Activated CD8-positive, alpha-beta T cell treated with anti-CD3 and anti-CD28 coated beads for 36 hours (primary cell): ENCODE measurements at places on chromosomes 1 and 21.
A peak's percentile ranks its signal among the peaks of the same experiment; 100 is the strongest.

DNA sequence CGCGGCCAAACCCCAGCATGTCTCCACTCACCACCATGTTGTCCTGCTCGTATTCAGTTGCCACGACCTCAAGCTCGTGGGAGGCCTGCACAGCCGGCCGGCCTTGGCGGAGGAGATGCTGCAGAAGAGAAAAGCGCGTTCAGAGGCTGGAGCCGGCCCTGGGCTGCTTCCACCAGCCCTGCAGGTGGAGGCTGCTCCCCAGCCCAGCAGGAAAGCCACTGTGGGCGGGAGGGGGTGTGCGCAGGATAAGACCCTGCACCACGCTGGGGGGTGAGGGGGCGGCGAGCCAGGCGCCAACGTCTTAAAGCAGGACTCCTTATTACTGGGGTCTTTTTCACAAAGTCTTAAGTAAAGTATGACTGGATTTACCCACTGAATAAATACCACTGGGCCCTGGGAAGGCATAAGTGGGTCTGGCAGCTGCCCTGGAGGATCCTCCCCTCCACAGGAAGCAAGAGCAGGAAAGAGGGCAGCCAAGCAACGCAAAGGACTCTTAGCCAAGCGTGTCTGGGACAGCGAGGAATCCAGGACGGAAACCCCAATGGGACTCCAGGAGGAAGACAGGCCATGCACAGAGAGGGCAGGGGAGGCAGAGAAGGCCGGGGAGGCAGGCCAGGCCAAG lies 104.8 kb downstream of the NPHP4 start:
- no peak for DNase-seq

DNA sequence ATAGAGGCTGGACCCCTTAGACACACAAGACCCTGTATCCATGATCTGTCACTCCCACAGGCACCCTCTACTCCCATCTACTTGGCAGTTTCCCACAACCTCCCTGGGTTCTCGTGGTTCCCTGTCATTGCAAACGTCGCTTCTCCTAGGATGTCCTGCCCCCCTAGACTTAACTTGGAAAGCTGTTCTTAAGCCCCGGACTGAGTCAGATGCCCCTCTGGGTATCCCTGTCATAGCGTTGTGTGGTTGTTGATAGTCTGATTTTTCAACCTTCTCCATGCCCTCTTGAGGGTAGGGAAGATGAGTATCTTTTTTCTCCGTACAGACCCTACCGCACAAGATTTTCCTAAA lies 11.8 kb downstream of the RCC1 start:
- DNase-seq = no peak

GRCh38 chr1:80827666-80828065 lies 973.1 kb upstream of the ADGRL2 start:
- no peak for DNase-seq

- DNase-seq = no peak
Measured at GRCh38 chr1:201561195-201561564, 22.3 kb downstream of the NAV1 start.

DNA sequence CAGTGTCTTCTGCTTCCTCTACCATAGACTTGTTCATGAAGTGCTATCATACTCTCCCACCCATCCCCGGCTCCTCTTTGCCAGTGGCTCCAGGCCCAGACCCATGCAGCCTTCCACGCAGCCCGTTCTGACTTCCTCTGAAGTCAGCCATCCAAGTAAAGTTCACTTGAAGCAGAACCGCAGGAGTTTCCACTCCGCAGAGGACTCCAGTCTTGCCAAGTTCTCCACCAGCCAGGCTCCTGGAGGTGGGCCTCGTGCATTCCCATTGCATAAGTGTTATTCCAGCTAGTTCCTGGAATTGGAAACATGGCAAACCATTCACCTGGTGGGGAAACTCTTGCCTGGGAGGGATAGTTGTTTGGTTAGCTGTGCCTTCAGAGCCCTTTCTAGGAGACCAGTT lies 185.1 kb downstream of the PLPP3 start:
- no peak for DNase-seq

DNA sequence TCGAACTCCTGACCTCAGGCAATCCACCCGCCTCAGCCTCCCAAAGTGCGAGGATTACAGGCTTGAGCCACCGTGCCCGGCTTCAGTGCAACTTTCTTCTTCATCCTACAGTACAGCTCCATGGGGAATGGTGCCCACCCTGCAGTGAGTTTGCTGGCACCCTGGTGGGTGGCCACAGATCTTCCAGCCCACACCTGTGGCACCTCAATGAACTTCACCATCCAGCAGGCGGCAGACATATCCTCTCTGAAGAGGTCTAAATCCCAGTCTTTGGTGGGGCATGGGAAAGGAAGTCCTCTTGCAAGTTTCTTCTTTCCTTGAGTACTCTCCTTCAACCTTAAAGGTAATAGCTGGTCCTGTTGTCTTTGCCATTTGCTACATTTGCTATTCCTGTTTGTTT lies 18.1 kb upstream of the ZBTB8A start:
- DNase-seq = no peak

DNA sequence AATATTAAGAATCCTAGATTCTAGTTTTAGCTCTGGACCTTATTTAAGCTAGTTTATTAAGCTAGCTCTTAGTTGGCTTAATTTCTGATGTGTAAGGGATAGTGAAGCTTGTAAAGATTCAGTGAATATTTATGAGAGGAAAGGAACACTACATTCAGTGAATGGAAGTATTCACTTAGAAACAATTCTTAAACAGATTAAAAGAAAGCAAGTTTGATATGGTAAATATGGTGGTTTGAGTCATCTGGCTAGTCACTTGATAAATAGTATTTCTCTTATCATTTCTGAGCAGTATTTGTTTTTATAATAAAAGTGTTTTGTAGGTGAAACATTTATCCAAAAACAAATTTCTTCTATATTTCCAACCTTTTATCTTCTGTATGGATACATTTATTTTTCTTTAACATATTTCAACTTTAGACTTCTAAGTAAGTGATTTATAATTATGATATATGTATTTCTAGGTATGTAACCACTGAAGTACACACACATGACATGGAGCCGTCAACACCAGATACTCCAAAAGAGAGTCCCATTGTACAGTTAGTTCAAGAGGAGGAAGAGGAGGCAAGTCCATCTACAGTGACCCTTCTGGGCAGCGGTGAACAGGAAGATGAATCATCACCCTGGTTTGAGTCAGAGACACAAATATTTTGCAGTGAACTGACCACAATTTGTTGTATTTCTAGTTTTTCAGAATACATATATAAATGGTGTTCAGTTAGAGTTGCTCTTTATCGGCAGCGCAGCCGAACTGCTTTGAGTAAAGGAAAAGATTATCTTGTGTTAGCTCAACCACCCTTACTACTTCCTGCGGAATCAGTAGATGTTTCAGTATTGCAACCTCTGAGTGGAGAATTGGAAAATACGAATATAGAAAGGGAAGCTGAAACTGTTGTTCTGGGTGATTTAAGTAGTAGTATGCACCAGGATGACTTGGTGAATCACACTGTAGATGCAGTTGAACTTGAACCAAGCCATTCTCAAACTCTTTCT lies 55.6 kb downstream of the SUCO start:
- DNase-seq = peak; percentile 46

GRCh38 chr1:45922374-45922773 lies 119.0 kb downstream of the MAST2 start:
- no peak for DNase-seq

- no peak for DNase-seq
Measured at GRCh38 chr1:46817814-46818213, 19.0 kb downstream of the CYP4B1 start.

DNA sequence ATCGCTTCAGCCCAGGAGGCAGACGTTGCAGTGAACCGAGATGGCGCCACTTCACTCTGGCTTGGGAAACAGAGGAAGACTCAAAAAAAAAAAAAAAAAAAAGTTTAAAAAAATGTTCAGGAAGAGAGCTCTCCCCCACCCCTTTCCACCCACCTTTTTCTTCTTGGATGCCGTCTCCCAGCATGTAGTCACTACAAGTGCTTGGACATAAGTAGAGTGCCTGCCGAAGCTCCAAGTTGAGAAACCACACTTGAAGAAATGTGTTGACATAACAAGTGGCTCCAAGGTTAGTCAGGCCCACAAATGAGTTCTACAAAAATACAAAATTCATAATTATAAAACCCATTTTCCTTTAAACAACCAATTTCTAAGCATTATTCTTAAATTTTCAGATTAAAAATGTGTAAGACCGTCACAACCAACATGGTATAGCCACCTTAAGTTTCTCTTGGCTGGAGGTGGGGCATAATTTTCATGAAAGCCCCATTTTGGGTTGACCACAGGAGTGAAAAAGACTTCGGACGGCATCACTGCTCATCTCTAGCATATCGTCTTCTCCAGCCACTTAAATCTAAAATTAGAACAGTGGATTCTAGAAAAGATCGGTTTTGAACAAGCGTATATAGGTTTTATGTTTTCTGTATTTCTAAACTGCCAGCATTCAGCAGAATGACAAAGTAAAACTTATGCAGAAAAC lies 26.4 kb downstream of the USP48 start:
- no peak for DNase-seq

- no peak for DNase-seq
Measured at GRCh38 chr1:23344987-23345472, 946 bp upstream of the HNRNPR start.

DNA sequence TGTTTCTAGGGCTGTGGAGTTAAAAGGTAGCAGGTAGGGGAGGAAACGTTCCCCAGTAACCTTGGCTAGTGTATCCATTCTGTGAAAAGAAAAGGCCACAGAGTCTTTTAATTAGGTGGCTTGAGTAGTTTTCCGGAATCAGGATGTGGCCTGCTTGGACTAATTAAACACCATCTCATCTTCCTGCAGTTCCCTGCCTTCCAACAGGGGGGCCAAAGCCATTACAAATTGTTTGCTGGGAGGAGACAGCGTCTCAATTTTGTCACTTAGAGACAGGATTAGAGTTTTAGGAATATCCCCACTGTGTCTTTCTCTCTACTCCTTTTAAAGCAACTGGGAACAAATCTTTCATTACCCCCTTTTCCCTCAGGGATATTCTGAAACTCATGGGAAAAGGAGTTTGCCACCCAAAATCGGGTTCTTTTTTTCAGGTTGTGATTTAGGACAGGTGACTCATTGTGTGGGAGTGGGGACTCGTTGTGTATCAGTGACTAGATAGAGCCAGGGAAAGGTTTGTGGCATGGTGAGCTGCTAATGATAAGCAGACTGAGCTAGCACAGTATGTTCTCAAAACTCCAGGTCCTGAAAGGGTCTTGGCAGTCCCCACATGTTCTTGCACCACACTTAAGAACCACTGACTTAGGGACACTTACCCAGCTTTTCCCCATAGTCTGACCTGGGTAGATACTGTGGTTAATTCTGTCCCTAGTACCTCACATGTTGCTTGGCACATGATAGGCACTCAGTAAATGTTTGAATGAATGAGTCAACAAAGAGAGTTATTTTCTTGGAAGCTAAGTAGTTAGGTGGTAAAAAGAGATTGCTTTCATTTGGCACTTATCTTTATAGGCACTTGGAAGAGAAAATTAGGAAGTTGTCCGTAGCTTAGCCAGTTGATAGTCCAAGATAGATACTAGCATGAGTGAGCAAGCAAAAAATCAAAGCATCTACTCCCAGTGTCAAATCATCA lies 22.5 kb downstream of the INTS3 start:
- no peak for DNase-seq

DNA sequence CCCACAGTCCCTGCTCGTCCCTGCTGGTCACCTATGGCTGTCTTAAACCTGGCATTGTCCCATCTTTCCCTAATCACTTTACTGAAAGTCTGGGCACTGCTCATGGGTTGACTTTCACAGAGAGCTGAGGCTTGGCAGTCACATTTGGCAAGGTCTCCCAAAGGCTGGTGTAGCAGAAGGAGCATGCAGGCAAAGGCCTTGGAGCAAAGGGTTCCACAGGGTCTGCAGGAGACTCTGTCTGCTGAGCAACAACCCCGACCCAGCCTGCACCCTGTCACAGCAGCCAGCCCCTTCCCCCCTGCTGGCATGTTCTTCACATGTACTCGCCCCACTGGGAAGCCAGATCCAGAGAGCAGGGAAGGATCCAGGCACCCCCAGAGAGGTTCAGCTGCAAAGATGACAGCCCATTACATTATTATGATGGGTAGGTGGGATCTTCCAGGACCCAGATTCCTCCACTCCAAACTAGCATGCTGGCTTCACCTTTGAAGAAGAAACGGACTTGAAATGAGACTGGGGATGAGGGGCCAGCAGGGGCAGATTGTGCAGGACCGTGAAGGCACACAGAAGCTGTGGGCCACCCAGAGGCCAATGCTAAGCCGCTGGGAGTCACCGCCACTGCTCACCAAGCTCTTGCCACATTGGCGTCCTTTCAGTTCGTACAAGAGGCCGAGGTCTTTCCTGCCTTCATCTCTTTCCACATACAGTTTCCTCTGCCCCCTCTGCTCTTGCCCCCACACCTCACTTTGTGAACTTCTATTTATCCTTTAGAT lies 14.2 kb upstream of the TMEM125 start:
- DNase-seq = no peak

DNA sequence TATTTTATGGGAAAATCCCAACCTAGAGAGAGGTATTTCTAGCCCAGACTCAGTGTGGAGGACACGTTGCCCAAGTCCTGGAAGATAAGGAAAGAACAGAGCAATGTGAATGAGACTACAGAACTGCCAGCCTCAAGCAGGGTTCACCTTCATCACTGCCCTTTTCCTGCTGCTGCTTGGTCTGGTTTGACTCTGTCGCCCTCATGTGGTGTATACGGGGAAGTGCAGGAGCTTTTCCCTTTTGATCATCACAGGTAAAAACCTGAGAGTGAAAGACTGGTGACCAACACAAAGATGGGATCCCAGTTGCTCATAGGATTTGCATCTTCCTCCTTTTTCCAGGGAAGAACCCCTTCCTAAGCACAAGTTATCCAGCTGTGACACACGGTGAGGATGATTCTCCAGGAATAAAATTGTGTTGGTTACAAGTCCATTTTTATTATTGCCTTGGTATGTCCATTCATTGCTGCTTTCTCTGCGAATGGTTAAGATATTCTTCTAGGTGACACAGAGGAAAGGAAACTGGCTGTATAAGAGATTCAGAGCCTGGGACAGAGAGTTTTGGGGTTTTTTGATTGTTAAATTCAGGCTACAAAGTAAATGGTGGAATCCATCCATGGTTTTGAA lies 89.5 kb upstream of the CD53 start:
- DNase-seq = peak; percentile 67

- DNase-seq = no peak
Measured at GRCh38 chr21:45118099-45118498, 43.7 kb downstream of the ADARB1 start.

- peak; percentile 64 for DNase-seq
Measured at GRCh38 chr1:239976130-239976968, 115.3 kb upstream of the FMN2 start.
